Activated CD4-positive, CD25-positive, alpha-beta regulatory T cell treated with anti-CD3 and anti-CD28 coated beads, Interleukin-2, amount 50 U/mL, for 24 hours (primary cell): ENCODE measurements at places on chromosomes 2 and 18.

DNA sequence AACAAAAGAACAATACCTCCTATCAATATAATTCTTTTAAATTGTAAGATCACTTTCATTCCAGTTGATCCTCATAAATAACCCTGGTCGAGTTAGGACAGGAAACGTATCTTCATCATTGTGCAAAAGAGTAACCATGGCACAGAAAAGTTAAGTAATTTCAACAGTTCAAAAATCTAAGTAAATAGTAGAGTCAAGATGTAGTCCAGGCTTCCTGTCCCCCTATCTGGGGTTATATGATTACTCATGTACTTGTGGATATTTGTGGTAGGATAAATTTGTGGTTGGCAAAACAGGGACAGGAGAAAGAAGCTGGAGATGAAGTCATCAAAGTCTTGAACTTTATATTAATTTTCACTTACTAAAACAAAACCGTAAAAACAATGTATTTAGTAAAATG lies 772.6 kb downstream of the TSN start:
- no peak for ATAC-seq

DNA sequence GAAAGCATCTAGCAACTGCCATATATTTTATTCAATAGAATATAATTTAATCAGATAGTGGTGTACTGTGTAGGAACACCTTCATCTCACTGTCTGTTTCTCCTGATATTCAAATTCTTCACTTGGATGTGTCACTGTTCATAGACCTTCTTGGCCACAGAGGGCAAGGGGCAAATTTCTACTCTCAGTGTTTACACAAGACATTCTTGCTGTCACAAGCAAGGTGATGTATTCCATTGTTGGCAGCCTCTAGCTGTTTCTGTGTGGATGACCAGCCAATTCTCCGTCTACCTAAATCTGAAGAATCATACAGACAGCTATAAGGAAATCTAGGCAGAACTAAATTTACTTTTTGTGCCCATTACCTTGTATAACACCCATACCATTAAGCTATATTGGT lies 948.3 kb downstream of the CNTNAP5 start:
- ATAC-seq = no peak

- ATAC-seq = no peak
Observed at GRCh38 chr2:43212216-43212835, 14.1 kb downstream of the ZFP36L2 start.

DNA sequence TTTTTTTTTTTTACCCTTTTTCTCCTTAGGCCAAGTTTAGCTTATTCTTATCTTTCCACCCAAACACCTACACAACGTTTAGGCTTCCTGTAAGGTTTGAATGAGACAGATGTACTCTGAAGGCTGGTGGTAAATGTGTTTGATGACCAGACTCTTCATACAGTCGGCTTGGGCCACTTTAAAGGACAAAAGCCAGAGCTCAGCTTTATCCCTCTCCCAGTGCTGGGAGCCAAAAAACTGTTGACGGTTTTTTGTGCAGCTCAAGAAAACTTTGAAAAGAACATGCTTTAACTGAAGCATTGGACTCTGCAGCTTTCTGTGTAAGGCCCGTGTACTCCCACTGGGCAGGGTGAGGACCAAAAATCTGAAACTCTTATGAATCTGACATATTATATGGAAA lies 15.4 kb downstream of the CD8A start:
- no peak for ATAC-seq

DNA sequence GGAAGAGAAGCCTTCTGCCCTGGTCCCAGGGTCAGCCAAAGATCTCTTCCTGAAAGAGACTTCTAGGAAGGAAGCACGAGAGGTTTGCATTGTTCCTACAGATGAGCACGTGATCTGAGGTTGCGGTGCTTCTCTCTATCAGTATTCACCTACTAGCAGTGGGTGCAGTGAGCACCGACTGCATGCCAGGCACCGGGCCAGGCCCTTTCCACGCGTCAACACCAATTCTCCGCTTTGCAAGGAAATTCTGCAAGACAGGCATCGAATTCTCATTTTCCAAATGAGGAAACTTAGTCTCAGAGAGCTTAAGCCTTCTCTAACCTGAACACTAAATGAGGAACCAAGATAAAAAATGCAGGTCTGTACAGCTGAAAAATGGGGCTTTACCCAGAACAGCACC lies 151.5 kb upstream of the MYCN start:
- no peak for ATAC-seq
